ENCODE measurements at places on chromosomes 13 and 19.

DNA sequence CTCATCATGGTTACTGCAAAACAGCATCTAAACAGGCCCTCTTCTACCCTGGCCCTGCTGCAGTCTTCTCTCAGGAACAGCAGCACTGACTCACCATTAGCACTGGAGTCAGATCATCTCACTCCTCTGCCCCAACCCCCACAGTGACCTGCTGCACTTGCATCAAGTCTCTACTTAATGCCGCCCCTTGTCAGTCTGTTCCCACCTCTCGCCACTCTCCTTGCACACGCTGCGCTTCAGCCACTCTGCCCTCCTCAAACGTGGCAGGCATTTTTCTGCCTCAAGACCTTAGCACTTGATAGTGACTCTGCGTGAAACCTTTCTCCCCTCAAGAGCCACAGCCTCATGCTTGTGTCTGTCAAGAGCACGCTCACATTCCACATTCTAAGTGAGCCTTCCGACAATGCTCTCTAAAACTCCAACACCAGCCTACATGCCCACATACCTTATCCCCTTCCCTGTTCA is 22.1 kb downstream of the MIPEP start:
- no peak for DNase-seq

DNA sequence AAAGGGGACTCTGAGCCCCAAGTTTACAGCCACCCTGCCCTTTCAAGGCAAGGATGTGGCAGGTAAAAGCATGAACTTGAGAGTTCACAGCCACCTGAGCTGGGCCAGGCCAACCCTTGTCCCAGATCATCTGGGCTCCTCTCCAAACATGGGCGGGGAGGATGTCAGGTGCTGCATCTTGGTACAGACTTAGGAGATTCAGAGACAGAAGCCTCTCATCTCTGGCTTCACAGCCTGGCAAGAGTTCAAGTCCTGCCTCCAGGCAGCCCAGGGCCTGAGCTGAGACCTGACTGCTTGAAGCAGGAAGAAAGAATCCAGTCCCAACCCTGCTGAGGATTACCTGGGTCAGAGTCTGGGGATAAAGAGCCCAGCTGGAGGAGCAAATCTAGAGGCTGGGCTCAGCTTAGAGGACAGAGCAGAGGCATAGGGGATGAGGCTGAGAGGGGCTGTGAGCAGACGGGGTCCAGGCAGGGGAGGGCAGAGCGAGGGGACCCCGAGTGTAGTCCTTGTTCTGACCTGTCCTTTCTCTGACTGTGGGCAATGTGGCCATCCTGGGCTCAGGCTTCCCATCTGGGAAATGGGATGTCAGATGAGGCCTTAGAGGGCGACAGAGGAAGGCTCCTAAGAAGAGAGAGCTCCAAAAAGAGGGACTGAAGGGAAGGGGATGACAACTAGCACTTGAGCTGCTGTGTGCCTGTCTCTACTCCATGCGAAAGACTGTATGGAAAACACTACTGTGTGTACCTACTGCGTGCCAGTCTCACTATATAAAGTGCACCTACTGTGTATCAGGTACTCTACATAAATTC is 6.6 kb upstream of the OR10H5 start:
- peak; percentile 47 for DNase-seq

DNA sequence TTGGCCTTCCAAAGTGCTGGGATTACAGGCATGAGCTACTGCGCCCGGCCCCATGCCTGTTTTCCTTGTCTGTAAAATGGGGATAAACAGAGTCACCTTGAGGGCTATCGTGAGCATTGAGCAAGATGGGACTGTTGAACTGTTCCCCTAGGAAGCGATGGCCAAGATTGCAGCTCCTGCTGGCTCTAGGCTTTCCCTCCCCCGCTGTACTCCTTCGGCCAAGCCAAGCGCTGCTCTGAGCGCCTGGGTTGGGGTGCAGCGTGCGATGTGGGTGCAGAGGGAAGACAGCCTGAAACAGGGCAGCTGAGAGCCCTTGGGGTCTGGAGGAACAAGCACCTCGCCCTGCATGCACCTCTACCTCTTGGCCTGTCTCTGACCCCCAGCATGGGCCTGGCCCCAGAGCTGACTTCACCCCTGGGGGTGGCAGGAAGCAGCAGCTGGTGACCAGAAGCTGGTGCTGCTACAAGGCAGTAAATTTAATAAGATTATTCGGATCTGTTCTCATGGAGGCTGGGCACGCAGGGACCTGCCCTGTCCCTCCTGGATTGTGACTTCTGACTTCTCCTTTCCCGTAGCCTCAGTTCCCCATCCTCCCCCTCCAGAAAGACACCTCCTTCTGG is 5.3 kb downstream of the GNG8 start:
- no peak for DNase-seq

DNA sequence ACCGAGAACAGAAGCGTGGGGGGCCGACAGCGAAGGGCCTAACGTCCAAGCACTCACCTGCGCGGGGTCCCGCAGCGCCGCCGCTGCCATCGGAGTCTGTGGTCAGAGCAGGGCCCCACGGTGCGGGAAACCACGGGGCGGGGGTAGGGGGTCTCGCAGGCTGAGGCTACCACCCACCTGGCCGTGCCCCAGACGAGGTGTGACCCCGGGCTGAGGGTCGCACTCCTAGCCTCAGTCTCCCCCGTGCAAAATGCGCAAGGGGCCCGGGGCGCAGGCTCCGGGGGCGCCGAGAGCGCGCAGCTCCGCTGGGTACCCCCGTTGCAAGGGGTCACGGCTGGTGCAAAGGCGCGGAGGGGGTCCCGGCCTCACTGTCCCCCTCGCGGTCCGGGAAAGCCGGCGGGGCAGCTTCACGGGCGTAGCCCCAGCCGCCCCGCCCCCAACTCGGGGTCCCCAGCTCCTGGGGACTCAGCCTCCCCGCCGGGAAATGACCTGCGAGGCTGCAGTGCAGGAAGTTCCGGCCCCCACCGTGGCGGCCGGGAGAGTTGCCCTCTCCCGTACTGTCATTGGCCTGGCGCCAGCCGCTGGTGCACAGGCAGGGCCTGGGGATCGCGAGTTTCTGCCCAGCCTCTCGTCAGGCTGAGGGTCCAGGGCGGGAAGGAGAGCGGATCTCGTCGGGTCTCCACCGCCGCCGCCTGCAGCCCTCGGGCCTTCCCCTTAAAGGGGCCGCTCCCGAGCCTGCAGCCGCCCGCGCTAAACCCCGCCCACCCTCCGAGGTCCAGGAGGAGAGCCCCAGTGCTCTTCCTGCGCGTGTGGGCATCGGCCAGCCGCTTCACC is at the start of gene ZNF792:
Gene ZNF792 (minus strand): TSS at position 657 of the 834 bp plus-strand sequence. CDS start 567 bp downstream, at position 90.
- peak; percentile 38 for DNase-seq

GRCh38 chr19:51127755-51128154 is 3.0 kb downstream of the SIGLEC9 start:
- DNase-seq: no peak

GRCh38 chr13:76733671-76734070 is 152.5 kb downstream of the KCTD12 start:
- DNase-seq: no peak

DNA sequence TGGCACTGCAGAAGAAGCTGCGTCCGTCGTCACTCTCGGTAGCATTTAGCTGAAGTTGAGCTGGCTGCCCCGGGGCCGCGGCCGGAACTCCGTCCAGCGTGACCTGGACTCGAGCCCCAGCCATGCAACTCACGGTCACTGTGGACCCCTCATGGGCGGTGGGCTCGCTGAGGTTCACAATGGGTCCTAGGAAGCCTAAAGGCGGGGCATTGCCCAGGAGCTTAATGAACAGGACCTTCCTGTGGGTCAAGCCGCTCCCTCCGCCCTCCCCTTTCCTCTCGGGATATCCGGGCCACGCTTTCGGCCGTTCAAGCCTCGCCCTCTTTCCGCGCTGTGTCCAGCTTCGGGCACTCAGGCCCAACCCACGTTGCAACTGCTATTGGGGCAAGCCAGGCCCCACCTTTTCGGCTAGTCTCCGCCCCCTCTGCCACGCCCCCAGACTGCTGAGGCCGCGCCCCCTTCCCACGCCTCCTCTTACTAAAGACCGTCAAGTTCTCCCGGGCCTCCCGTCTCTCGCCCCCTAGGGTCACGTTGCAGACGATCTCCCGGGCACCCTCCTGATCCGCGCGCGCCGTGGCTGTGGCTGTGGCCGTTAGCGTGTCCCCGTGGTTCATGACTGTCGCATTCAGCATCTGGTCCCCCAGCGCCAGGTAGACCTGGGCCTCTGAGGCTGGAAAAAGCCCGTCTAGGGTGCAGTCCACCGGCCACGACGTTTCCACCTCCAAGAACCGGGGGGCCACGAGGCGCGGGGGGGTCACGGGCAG is 1.4 kb upstream of the RAVER1 start:
- DNase-seq: peak; percentile 43

DNA sequence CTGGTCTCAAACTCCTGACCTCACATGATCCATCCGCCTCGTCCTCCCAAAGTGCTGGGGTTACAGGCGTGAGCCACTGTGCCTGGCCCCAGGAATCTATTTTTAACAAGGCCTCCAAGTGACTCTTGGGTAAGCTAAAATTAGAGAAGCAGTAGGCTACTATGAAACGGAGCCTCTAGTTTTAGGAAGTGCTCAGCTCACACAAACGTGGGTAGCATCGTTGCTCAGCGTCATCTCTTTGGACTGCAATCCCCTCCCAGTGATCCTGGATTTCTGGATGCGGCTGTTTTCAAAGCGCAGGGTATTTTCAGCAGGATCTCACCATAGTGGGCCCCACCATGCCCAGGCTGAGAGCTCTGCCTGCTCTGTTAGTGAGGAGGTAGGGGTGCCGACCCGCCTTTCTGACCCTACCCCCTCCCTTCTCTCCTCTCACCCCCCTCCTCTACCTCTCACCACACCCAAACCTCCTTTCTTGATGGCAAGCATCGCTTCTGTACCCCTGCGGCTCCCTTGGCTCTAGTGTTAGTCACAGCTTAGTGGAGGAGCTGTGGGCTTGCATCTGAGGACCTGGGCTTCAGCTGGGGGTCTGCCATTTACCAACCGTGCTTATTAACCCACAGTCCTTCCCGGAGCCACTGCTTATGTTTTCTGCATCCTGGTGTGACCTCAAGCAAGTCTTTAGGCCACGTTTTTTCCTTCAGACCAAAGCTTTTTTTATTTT is 34.2 kb downstream of the GJA3 start:
- no peak for DNase-seq

DNA sequence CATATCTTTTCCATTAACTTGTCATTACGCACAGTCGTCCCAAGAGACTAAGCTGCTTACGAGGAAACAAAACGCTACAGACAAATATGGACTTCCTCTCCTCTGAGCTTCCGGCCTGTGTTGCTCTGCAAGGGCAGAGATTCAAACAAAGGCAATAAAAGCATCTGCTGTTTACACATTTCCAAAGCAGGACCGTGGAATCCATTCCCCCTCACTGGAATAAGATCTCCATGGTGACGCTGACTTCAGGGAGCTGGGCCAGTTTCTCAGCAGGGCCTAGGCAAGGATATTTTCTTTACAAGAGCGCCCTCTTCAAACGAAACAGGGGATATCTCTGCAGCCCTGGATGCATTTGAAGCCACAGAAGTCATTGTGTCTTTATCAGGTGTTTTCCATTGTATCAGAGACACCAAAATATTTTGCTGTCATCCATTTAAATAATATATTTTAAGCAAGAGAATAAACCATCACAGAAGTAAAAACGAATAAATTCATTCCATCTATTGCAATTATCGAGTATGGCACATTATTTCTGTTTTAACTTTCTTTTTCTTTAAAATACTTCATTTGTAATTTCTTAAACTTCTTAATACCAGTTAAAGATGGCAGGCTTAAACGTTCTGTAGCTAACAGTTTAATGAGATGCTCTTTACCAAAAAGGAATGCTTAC is 177.5 kb downstream of the DCLK1 start:
- peak; percentile 82 for DNase-seq

DNA sequence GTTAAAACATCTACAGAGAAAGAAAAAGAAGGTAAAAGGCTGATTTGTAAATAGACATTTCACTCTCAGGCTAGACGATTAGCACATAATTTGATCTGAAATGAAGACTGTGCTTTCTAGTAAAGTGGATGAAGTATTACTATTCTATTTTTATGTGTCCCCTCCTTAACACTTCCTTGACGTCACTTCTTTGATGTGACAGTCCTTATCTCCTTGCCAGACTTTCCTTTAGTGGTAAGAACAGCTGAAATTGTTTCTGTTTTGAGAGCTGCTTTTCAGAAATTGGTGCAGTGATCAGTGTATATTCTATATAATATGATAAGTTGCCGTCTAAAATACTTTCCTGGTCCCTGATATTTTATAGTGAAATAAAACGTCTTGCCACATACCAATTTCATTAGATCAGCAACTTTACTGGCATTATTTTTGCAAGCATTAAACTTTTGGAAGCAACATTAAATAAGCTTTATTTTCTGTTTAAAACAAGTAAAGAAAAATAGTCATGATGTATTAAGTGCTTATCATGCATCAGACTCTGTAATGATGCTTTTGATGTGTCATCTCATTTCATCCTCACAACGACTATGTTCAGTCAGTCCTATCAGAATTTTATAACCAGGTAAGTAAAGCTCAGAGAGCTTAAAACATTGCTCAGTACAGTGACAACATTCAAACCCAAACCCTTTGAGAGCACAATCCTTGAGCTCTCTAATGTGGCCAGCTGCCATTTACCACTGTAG is 210.3 kb upstream of the PCDH9 start:
- no peak for DNase-seq

DNA sequence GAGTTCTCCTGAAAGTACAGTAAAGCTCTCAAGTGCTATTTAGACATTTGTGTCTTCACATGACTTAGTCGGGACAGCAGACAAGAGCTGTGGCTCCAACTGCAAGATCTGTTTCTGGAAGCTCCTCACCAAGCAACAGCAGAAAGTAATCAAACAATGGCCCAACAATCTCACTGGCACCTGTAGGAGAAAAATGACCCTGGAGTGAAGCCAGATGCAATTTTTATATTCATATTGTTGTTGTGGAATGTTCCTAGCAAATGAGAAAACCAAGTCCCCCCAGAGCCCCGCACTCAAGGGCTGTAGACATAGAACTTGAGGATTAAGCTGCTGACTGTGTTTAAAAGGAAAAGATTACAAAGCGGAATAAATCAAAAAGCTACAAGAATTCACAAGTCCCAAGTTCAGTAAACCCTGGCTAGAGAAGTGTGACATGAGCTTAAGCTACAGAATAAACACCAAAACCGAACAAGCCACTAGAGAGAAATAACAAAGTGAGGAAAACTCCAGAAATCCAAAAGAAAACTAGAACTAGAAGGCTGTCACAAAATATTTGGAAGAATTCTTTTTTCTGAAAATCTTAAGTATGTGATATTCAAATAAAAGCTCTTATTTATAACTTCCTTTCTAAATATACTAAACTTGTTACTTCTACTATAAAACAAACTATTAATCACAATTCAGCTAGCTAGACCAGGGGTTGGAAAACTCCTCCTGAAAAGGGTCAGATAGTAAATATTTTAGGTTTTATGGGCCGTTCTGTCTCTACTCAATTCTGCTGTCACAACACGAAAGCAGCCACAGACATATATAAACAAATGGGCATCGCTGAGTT is 454.5 kb downstream of the SUCLA2 start:
- DNase-seq: no peak

- DNase-seq: no peak
Observed at GRCh38 chr19:4354897-4355296, 11.5 kb downstream of the MPND start.

All from dorsolateral prefrontal cortex (tissue), 122 donors.